Bronchial epithelial cell (primary cell): ENCODE measurements at places on chromosomes 13 and 19. TPM values are rescaled to one million over a fixed set of nuclear protein-coding genes. Genes with fewer than 3 reads are reported as not detected.

DNA sequence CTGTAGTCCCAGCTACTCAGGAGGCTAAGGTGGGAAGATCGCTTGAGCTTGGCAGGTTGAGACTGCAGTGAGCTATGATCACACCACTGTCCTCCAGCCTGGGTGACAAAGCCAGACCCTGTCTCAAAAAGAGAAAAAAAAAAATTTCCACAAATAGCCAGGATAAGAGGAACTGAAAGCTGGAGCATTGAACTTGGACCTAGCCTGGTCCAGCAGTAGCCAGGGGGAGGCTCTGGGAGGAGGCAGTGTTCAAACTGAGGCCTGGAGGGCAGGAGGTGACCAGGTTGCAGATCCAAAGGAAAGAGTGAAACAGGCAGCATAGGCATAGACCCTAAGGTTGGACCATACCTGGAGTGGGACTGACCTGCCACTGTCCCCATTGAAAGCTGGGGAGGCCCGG is 26.9 kb upstream of the PIK3R2 start:
- DNase-seq, result no peak

DNA sequence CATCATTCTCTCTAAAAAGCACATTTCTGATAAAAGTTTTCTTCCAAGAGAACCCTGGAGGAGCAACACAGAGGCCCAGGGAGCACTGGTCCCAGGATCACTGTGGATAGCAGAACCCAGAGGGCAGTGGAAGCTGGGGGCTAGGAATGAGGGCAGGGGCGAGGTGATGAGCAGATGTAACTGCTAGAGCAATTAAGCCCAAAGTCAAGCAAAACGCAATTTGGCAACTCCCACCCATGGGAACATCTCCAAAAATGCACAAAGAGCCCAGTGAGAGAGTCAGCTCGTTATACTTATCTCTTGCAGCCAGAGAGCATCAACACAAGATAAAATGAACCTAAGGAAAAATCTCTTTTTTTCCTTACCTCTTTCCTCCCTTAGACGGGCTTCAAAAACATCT is 284.2 kb downstream of the TBC1D4 start:
- no peak for DNase-seq

The CAPN12 gene
- total RNA-seq, result 6.6 and 6.8 TPM in 2 replicates

- peak; percentile 95 for DNase-seq
Measured at GRCh38 chr19:45477713-45478453, 10.1 kb downstream of the FOSB start.

- DNase-seq, result no peak
Measured at GRCh38 chr19:51503286-51503817, 1.8 kb upstream of the SIGLEC12 start.

DNA sequence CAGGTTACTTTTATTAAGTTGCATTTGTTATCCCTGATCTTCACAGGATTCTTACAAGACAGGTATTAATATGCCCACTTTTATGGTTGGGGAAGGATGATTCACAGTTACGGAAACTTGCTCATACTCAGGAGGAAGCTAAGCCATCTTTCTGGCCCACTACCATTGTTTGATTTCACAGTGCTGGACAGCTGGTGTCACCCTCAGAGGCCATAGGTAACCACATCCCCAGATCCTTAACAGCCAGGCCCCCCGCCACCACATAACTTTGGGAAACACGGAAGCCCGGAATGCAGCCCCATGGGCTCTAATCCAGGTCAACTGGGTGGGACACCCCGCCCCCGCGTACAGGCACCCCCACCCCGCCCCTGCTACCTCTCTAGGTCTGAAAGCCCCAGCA is 119.7 kb downstream of the IRS2 start:
- peak; percentile 41 for DNase-seq

DNA sequence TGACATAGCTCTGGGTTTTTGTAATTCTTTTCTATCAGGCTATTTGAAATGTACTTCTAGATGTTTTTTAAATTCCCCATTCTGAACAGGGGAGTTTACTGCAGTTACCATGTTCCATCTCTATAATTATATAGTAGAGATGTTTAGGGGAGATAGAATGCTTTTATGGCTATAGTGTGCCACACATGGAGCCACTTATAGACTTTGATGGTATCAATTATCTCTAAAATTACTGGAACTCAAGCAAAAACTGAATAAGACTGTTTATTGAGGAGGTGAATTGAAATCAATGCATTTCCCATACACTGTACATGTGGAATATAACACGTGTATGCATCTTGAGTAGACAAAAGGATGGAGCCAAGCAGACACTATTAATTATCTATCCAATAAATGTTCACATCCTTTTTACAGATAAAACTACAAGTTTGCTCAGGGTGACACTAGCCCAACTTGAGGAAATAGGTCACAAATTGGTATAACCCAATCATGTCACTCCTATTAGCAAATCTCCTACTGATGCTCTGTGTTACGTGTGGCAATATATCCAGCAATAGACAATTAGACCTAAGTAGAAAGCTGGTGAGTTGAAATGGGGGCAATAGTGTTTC is 1882.6 kb downstream of the PCDH9 start:
- no peak for DNase-seq

The BCAM gene
- 16.6 and 35.8 TPM in 2 replicates for total RNA-seq

GRCh38 chr13:96850538-96851145 is 143.6 kb downstream of the OXGR1 start:
- DNase-seq, result no peak

The LPAR6 gene
- 5.8 and 24.5 TPM in 2 replicates for total RNA-seq

DNA sequence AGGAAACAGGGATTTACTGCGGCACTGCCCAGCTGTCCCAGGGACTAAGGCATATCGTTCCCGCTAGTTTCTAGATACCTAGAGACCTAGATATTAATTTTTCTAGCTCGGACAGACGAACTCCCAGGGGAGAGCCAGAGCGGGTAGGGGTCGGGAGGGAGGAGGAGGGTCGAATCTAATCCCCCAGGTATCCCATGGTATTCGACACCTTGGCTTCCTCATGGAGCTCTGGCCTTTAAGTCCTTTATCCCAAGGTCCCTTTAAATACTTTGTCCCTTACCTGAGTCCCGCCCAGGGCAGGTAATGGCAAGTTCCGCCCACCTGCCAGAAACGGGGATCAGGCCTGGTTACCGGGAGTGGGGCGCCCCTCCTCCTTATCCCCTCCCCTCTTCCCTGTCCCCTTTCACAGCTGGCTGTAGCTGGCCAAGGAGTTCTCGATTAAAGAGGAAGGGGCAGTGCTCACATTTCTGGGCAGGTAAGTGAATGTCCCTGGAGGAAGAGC is at the start of gene PRRG2:
Gene PRRG2 (plus strand): TSS at position 310 of the 502 bp plus-strand sequence. CDS start 1,904 bp downstream, outside the sequence.
- peak; percentile 51 for DNase-seq

The AZU1 gene
- total RNA-seq, result not detected in 2 replicates

GRCh38 chr19:19508217-19508616 is 7.1 kb downstream of the TSSK6 start:
- DNase-seq, result no peak

DNA sequence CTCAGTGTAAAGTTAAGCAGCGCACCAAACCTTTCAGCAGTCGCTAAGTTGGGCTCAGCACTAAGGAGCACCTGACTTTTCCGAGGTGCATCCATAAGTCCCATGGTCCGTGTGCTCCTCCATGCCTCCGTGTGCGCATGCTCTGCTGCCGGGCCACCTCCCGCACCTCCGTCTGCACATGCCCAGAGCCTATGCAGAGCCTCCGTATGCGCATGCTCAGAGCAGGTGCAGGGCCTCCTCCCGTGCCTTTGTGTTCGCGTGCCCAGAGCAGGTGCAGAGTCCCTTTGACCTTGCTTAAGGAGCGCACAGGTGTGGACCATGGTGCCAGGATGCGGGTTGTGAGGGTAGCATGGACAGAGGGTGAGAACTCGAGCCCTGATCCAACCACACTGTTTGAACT is 46.0 kb downstream of the ATP11A start:
- DNase-seq, result no peak

The CEACAM19 gene
- 0.53 and 2.7 TPM in 2 replicates for total RNA-seq

DNA sequence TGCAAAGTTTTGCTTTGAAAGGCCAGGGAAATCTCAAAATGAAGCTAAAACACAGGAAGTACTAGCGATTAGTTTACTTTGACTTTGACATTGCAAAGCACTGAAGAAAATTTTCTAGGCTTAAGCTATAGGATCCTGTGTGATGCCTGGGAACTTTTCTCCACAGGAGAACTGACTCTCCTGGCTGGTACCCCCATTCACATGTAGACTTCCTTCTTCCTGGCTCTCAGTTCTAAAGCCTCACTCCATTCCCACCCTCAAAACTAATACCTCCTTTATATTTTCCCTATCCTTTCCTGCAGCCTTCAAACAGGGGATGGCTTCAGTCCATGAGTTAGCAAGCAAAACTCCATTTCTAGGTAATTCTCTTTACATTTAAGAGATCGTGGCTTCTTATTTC is 189.5 kb downstream of the SLITRK1 start:
- no peak for DNase-seq

GRCh38 chr13:110834572-110834971 is 80.3 kb downstream of the ANKRD10 start:
- DNase-seq, result no peak

GRCh38 chr19:29267701-29268100 is 54.8 kb upstream of the UQCRFS1 start:
- DNase-seq, result no peak

The LIM2 gene
- not detected in 2 replicates for total RNA-seq

The LHB gene
- 0.38 TPM in 1 of 2 replicates, not detected in the other for total RNA-seq

GRCh38 chr19:39994361-39994760 is 2.5 kb upstream of the ZNF546 start:
- no peak for DNase-seq

DNA sequence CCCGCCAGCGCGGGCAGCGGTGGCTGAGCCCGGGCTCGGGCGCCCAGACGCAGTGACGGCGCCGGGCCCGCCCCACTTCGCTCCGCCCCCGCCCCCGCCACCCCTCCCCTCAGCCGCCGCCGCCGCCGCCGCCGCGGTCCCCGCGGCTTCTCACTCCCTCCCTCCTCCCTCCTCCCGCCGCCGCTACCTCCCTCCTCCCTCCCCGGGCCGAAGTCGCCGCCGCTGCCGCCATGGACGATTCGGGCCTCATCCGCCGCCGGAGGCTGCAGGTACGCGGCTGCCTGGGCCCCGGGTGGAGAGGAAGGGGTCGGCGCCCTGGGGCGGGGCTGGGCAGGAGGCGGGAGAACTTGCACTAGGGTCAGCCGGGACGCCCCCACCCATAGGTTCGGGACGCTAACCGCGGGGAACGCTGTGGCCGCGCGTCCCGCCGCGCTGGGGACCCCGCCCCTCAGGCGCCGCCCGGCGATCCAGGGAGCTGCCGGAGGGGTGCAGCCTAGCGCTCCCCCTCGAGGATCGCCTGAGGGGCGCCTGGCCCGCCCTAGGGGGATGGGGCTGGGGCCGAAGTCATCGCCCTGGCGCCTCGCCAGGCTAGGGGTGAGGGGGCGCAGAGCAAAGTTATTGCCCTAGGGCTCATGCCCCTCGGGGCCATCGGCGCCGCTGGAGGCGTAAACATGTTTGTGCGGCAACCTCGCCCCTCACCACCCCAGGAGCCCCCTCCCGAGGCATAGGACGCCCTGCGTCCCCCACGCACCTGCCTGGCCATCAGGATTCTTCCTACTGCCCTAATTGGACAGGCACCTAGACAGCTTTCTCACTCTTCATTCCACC is 427 bp downstream of the RTBDN start:
- DNase-seq, result no peak

DNA sequence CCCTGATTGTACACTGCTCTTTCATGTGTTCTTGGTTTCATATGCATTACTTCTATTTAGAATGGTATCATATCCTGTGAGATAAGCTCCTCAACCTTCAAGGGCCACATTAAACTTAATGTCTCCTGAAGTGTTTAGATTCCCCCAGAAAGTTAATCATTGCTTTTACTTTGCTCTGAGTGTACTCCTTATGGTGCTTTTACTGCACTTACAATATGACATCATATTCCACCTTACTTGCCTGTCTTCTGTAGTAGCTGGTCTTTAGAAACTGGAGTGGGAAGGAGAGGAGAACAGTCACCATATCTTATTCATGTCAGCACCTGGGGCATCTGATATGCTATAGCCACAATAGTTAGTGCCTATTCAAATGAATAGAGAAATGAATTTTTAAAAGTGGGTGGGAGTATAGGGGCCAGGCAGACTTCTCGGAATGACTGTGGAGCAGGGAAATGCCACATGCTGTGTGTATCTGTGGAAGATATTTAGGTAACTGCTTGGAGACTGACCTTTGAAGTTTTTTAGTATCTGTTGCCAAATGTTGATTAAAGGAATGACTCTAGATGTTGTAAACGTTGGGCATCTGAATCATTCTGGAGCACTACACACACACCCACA is 40.2 kb downstream of the SLAIN1 start:
- DNase-seq, result no peak

- DNase-seq, result no peak
Measured at GRCh38 chr19:39752390-39752789, 14.6 kb upstream of the CLC start.

DNA sequence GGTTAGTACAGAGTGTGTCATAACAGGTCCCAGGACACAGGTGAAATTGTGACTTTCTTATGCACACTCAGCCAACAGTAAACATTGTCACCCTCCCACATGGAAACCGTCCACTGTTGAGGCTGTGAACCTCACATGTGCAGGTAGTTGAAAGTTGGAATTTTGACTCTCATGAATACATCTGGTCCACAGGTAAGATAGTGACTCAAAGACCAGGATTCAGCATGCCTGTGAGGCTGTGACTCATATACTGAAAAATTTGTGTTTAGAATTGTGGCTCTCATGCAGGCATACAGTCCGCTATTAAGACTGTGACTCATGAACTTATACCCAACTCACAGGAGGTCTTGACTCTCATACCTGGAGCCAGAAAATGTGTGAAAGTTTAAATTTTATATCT is 67.8 kb downstream of the ZNF728 start:
- peak; percentile 40 for DNase-seq

DNA sequence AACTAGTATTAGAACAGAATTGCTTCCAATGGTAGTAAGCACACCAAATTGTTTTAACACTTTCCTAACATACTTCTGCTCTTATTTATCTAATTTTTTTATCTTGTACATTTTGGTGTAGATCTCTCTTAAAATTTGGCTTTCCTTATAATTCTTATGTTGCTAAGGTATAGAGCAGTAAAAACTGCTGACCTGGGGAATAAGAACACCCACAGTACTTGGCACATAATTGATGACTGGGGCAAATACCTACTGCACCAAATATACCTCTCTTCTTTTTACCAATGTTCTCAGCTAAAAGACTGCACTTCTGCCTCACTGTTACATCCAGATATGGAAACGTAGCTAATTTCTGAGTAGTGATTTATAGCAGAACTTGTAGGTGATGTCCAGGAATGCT is 642.2 kb downstream of the LIG4 start:
- no peak for DNase-seq

The NRTN gene
- total RNA-seq, result 0.51 and 1.3 TPM in 2 replicates

The SBSN gene
- 9.5 and 107 TPM in 2 replicates for total RNA-seq

DNA sequence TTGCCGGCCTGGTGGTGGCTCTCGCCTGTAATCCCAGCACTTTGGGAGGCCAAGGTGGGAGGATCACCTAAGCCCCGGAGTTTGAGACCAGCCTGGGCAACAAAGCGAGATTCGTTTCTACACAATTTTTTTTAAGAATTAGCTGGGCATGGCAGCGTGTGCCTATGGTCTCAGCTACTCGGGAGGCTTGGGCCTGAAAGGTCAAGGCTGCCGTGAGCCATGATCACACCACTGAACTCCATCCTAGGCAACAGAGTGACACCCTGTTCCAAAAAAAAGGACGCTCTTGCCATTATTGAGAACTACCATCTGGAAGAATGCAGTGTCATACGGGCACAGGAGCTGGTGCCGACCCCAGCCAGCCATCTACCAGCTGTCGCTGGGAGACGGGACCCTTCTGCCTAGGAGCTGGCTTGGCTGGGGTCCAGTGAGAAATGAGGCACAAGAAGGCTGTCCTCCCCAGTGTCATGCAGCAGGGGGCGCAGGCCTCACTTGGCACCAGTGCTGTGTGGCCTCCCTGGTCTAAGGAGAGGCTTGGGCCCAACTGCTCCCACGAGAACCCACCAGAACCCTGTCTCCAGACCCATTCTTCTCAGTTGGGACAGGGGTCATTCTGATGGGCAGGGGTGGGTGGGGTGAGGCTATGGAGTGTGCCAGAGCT is 12.2 kb upstream of the RELB start:
- peak; percentile 40 for DNase-seq
